ENCODE measurements at places on chromosomes 7 and 10.

DNA sequence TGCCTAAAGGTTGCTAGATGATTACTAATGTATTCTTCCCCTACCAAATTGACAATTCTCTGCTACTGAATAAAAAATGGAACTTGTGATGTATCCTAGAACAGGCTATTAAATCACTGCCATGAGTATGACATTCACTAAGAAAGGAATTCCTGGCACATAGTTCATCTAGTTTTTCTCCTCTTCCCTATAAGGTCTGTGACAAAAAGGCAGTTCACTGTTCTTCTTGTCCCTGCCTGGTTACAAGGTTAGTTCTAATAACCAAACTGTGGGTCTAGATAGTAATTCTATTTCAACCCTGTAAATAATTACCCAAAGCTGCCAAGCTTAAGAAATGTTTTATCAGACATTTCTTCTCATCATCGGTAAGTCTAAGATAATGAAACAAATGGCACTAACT is 245.6 kb downstream of the BICC1 start:
- no peak for DNase-seq

DNA sequence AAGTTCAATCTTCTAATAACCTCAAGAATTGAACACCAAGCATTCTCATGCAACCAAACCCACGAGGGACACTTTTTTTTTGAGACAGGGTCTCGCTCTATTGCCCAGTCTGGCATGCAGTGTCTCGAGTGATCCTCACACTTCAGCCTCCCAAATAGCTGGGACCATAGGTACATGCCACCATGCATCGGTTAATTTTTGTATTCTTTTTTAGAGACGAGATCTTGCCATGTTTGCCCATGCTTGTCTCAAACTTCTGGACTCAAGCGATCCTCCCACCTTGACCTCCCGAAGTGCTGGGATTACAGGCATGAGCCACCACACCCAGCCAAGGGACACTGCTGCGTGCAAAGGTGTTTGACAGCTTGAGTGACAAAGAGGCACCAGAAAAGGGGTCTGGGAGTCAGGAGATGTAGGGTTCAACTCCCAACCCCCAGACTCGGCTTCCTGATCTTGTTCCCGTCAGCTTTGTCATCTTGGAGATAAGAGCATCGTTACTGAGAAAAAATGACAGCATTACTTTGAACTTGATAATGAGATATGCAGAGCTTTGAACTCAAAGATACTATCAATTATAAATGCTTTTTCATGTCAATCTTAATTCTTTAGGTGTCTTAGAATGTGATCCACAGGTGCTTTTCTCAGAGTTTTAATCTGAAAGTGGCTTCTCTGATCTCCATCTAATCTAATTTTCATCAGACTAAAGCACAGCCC is 1.6 kb upstream of the CYTH3 start:
- DNase-seq = no peak

- no peak for DNase-seq
Observed at GRCh38 chr7:1883834-1884582, 213.9 kb downstream of the ELFN1 start.

- DNase-seq = no peak
Observed at GRCh38 chr7:128108129-128108528, 76.9 kb upstream of the LRRC4 start.

DNA sequence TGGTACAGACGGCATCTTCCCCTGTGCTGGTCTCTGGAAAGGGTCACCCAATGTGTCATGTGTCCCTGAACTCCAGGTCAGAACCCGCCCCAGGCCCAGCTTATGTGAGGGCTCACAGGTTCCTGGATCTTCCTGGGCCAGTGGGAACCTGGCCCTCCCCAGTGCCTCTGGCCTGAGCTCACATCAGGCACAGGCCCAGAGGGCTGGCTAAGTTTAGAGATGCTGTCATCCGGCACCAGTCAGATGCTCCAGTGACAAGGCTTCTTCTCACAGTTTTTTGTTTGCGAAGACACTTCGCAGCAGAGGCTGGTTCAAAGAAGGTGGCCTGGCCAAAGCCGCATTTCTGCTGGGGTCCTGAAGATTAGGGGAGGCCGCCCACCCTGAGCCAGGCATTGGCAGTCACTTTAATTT is 11.8 kb downstream of the CAMK2B start:
- DNase-seq = no peak

GRCh38 chr10:21926358-21926925 is 77.1 kb downstream of the DNAJC1 start:
- DNase-seq = no peak

DNA sequence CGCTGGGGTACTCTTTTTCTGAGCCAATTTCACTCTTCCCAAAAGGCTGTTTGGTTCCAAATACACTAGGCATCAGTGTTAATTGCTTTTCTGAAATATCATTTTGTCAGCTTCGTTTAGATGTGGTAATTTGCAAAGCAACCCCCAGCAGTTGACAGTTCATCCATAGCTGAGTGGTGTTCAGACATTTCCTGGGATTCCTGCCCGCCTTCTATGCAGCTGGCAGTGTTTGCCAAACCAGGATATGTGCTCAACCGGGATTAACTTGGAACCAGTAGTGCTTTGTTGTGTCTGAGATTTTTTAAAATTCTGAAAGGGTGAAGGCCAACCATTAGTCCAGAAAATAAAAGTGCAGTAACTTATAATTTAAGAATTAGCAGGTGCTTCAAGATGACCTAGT is 25.2 kb upstream of the MKLN1 start:
- DNase-seq = no peak

- DNase-seq = no peak
Observed at GRCh38 chr10:32963096-32963495, 5.1 kb upstream of the ITGB1 start.

DNA sequence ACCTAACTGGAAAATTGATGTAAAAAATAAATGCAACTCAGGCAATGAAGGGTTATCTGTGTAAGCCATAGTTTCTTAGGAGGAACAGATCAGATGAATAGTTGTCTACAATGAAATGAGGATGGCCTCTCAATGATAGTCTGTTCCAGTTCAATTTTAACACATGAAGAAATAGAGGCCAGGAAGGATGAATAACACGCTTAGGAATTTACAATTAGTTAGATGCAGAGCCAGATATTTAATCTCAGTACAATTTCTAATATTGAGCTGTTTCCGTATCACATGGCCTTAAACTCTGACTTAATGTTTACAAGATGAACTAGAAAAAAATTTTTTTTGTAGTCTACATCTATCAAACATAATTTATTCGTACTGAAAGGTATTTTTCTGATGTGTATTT is 176.6 kb downstream of the GALNT11 start:
- DNase-seq = no peak

DNA sequence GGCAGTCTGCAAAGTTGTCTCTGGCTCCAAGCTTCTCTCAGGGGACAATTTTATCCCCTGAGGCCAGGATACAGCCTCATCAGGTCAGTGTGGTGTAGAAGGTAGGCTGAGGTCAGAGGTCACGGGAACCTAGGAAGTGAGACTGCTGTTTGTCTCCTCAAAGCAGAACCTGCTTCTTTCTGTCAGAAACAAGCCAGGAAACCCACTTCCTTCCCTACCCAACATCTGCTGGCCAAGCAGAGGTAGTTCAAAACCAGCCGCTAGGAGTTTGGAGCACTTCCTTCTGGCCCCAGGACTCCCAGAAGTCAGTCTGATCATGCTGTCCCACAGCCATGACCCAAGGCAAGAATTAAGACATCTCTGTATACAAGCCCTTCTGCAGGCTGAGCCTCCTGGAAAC is 12.2 kb downstream of the CLRN3 start:
- no peak for DNase-seq

DNA sequence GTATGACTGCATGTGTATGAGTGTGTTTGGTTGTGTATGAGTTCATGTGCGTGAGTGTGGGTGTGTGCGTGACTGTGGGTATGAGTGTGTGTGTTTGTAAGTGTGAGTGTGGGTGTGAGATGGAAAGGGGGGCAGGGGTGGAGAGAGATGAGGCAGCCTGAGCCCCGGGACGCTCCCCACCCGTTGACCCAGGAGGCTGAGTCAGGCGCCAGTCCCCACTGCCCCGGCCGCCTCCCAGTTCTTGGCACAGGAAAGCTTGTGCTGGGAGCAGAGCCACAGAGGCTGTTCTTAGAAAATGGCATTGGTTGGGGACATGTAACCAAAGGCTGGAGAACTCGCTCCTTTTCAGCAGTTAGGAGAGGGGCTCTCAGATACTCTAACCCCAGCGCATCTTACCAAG is 27.8 kb upstream of the NUB1 start:
- no peak for DNase-seq

GRCh38 chr10:79413196-79413595 is 32.2 kb downstream of the ZCCHC24 start:
- DNase-seq = no peak

- DNase-seq = no peak
Observed at GRCh38 chr10:112369495-112370423, 4.2 kb upstream of the ACSL5 start.

- no peak for DNase-seq
Observed at GRCh38 chr10:78972160-78972946, 96.4 kb upstream of the ZMIZ1 start.

DNA sequence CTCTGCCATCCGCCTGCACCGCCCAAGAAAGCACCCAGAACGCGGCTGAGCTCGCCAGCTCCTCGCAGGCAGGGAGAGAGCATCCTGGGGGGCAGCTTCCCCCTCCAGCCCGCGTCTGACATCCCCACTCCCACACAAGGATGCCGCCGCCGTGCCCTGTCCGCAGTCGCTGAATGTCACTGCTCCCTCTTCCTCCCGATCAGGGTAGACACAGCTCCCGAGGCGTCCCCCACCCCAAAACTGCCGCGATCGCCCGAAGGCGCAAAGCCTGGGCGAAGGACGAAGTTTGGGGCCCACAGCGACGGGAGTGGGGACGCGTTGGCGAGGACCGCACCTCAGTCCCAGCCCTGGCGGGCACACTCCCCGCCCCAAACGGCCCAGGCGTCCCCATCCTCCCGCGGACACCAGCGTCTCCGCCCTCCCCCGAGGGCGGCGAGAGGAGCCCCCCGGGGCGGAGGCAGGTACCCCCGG is 1.5 kb upstream of the KAT6B start:
- DNase-seq = no peak

- no peak for DNase-seq
Observed at GRCh38 chr10:930625-931325, 730 bp downstream of the LARP4B start.

DNA sequence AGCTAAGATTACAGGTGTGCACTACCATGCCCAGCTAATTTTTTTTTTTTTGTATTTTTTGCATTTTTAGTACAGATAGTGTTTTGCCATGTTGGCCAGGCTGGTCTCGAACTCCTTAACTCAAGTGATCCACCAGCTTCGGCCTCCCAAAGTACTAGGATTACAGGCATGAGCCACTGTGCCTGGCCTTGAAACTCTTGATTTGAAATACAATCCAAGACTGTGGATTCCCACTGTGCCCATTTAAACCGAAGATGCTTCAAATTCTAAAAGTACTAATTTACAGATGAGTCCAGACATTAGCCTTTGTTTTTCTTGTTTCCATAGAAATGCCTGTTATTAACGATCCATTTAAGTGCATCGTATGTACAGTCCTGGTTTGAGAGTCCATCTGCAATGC is 130.9 kb downstream of the CACNA2D1 start:
- no peak for DNase-seq

All from NCI-H1092 (cell line).